ENCODE measurements at places on chromosomes 16 and 17. TPM values are rescaled to one million over a fixed set of nuclear protein-coding genes. Genes with fewer than 3 reads are reported as not detected.

Gene UBE2Z
- 120 TPM for total RNA-seq

Gene RBBP6
- 21.2 TPM for total RNA-seq

Gene CES3
- 3.0 TPM for total RNA-seq

Gene SLC5A11
- total RNA-seq = 0.27 TPM

Gene RAB40C
- 17.5 TPM for total RNA-seq

Gene PSMD12
- total RNA-seq = 115 TPM

Gene VASN
- total RNA-seq = 3.6 TPM

Gene KRT24
- not detected for total RNA-seq

Gene UBE2G1
- 85.6 TPM for total RNA-seq

Gene GRAP
- 0.47 TPM for total RNA-seq

Gene PROCA1
- total RNA-seq = 1.4 TPM

Gene IRX5
- 1.9 TPM for total RNA-seq

Gene BCAS3
- 9.9 TPM for total RNA-seq

Gene MT3
- total RNA-seq = 0.34 TPM

Gene ITGAL
- not detected for total RNA-seq

Gene PYY
- total RNA-seq = not detected

Gene PRR29
- 0.31 TPM for total RNA-seq

Gene PRRT2
- total RNA-seq = 0.36 TPM

Gene CWC25
- total RNA-seq = 24.2 TPM

Gene CACNG5
- total RNA-seq = not detected
